CD4-positive, alpha-beta T cell (primary cell): ENCODE measurements at places on chromosomes 4 and X.

- DNase-seq: no peak
Observed at GRCh38 chr4:38161208-38162113, 201.3 kb downstream of the PTTG2 start.

DNA sequence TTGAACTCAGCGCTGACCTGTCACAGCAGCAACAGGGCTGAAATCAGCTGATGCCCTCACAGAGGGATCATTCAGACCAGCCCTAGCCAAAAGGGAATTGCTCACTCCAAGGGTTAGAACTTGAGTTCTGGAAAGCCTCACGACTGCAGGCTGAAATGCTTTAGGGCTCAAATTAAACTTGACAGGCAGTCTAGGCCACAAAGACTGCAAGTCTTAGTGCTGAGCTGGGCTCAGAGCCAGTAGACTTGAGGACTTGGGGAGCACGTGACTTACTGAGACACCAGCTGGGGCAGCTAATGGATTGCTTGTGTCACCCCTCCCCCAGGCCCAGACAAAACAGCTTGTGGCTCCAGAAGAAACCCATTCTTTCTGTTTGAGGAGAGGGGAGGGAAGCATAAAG is 119.0 kb upstream of the SLC6A14 start:
- DNase-seq: no peak

- DNase-seq: peak; percentile 59
Observed at GRCh38 chrX:65894133-65894532, 145.7 kb downstream of the VSIG4 start.

DNA sequence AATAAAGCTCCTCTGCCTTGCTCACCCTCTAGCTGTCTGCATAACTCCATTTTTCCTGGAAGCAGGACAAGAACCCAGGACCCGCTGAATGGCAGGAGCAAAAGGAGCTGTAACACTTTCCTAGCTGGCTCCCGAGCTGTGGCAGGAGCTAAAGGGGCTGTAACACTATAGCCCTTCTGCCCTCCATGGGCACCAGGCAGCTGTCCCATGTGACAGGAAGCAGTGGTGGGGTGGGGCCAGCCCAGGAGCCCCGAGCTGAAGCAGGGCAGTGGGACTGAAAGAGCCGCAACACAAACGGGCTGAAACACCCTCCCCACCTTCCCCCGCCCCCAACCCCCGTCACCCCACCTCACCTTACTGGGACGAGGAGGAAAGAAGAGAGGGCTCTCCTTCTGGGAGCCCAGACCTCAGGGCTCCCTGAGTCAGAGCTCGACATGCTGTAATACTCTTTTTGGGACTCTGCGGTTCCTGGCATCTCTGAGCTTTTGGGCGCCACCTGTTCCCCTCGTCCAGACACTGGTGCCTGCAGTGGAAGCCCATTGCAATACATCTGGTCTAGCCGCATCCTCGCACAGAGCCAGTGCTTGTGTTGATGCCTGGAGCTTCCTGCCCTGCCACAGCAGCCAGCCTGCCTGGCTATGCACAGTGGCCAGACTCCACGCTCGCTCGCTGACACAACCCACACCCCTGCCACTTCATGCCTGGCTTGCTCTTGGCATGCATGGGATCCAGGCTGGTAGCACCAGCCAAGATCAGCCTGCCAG is 39.4 kb downstream of the PPM1K start:
- DNase-seq: peak; percentile 25

GRCh38 chr4:38509551-38509950 is 154.4 kb upstream of the KLF3 start:
- DNase-seq: peak; percentile 43

DNA sequence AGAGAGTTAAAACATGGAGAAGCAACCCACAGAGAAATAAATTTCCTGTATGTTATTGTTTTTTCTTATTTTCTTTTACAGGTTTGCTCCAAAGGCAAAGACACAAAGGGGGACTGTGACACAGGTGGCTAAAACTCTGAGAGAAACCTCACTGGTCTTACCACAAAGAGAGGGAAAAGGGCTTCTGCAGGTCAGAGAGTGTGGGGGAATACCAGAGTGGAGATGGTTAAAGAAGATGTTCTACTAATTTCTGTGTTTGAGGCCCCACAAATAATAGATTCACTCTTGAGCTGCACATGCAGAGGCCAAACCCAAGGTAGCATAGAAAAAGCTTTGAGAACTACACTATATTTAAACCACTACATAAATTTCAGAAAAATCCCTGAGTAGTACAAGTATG is 151.3 kb downstream of the GABRA3 start:
- no peak for DNase-seq

GRCh38 chr4:158098802-158099201 is 74.0 kb downstream of the GASK1B start:
- no peak for DNase-seq

DNA sequence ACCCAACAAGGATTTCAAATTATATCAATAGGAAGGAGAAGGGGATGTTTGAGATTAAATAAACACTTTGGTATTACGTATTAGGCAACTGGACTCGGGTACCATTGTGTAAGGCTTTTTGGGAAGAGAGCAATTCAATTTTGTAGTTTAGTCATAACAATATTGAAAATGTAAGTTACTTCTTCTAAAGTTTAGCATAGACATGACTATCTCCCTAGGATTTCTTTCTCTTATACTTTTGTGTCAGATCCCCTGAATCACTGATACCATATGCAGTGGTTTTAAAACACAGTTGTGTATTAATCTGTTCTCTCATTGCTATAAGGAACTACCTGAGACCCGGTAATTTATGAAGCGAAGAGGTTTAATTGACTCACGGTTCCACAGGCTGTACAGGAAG is 123.8 kb upstream of the FAM9C start:
- no peak for DNase-seq

GRCh38 chr4:17531538-17532285 is 16.7 kb downstream of the CLRN2 start:
- DNase-seq: no peak

DNA sequence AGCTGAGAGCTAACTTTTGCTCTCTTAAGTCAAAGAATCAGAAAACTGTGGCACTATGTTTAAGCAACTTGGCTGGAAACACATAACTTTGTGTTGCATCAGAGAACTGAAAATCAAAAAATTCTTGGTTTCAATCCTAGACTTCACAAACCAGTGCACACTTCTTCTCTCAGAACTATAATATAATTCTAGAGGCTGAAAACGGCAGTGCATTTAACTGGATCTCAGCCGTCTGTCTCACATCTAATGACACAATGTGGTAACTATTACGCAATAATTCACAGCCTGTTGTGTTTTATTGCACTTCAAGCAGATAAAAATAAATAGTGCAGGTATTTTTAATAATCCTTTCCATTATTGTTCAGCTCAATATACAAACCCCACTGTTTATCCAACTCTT is 260.6 kb upstream of the DIAPH2 start:
- DNase-seq: no peak

- DNase-seq: no peak
Observed at GRCh38 chr4:95161781-95162469, 386.8 kb downstream of the UNC5C start.

DNA sequence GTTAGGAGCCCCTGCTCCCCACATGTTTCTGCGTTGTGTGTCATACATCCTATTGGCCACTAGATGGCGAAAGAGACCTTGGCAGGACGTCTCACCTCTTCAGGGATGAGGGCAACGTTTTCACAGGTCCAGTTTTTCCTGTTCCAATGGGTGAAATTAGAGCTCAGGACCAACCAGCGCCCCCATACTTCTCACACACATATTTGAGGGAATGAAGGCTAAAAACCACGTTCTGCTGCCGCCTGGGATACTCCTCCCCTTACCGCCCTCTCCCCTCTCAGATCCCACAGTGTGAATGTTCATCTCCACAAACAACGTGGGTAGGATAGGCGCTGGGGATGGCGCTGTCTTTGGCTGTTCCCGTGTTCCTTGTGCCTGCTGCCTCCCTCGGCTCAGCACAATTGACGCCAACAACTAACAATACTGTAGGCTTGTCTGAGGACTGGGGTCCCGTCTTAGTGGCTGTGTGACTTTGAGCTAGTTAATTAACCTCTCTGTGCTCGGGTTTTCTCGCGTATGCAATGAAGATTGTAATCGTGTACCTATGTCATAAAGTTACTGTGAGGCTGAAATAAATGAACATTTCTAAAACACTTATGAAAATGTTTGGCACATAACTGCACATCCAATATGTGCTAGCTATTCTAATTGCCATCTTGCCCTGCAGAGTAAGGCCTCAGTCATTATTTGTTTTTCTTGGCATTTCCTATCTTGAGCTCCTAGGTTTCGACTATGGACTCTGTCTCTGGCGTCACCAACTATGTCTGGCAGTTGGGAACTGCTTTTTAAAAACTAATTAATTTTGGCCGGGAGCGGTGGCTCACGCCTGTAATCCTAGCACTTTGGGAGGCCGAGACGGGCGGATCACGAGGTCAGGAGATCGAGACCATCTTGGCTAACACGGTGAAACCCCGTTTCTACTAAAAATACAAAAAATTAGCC is 181.3 kb upstream of the STK26 start:
- peak; percentile 4 for DNase-seq

- peak; percentile 34 for DNase-seq
Observed at GRCh38 chrX:153598541-153599191, at the start of gene CCNQ. TSS of gene CCNQ (minus strand) at chrX:153599139. CDS start at chrX:153599073, 66 bp downstream.

- DNase-seq: no peak
Observed at GRCh38 chr4:88528861-88529260, 5.3 kb upstream of the PYURF start.

- no peak for DNase-seq
Observed at GRCh38 chrX:141320801-141321200, 78.5 kb upstream of the SPANXC start.

- no peak for DNase-seq
Observed at GRCh38 chr4:58119298-58119697, 1009.1 kb upstream of the IGFBP7 start.

DNA sequence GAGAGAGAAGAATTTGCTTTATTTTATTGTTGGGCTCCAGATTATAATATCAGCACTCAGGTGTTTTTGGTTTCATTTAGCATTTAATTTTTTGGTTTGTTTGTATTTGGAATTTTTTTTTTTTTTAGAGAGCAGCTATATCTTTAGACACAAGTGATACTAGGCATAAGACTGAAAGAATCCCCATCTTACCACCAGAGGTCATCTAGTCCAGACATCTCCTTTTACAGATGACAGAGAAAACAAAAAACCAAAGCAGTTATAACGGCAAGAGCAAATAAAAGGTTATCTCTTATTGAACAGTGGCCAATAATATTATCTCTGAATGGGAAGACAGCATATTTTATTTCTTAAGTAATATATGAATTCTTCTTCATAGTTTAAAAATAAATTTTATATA is 22.8 kb downstream of the USP38 start:
- DNase-seq: no peak

DNA sequence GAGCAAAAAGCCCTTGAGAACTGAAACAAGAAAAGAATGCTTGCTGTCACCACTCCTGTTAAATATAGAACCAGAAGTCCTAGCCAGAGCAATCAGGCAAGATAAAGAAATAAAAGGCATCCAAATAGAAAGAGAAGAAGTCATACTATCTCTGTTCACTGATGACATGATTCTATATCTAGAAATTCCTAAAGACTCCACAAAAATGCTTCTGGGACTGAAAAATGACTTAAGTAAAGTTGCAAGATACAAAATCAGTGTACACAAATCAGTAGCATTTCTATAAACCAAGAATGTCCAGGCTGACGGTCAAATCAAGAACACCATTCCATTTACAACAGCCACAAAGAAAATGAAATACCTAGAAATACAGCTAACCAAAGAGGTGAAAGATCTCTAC is 552.7 kb upstream of the SLIT2 start:
- DNase-seq: no peak

DNA sequence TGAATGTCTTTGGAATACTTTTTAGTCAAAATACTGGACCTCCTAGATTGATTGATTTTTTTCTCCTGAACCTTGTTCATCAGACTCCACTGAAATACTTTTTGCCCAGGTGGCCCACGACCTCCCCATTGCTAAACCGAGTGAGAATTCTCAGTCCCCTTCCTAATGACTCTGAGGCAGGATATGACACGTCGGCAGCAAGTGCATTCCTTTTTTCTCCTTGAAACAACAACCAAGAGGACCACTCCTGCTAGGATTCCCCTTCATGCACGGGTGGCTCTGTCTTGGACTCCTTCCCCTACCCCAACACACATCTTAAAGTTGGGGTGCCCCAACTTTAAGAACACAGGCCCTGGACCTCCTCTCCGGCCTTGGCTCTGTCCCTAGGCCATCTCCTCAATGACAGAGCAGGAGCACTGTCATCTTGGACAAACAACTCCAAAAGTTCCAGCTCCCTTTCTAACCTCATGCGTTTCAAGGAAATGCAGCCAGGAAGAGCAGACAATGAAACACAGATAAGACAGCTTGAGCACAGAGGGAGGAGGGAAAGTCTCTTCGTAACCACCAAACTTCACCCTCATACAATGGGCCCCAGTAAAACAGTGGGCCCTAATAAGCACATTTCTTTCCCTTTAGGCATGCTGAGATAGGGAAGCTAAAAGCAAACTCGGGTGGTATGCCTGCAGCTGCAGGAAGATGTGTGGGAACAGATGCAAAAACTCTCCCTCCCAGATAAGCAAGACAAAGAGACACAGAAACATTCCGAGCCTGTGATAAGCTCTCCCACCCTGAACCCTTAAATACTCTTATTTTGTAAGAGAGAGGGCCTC is 33.9 kb downstream of the ZBTB49 start:
- DNase-seq: no peak

- DNase-seq: no peak
Observed at GRCh38 chr4:9919047-9919446, 102.2 kb downstream of the SLC2A9 start.

- DNase-seq: no peak
Observed at GRCh38 chr4:53852343-53852742, 212.1 kb downstream of the CHIC2 start.

DNA sequence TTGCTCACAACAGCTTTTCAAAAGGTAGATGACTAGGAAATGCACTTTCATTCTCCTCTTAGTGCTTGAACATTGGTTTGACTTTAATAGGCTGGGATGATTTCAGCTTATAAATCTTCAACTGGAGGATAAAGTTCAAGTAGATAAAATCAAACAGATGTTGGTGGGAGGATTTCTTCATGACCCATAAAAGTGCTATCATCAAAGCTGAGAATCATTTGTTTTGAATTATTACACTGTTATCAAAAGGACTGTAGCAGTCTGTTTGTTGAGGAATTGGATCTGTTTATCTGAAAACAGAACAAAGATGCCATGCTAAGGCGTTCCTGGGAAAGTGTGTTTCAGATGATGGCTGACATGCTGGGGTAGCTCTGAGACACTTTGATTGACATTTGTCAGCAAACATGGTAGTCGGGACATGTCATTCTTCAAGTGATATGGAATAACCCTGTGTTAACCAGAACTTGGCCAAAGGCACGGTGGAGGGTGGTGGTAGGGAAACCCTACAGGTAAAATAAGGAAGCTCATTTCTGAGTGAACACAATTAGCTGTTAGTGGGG is 304.0 kb upstream of the PITX2 start:
- no peak for DNase-seq

GRCh38 chrX:132114607-132115006 is 13.2 kb downstream of the FRMD7 start:
- DNase-seq: no peak
